Karpas-422 (cell line): ENCODE measurements at places on chromosomes 7 and 10.

DNA sequence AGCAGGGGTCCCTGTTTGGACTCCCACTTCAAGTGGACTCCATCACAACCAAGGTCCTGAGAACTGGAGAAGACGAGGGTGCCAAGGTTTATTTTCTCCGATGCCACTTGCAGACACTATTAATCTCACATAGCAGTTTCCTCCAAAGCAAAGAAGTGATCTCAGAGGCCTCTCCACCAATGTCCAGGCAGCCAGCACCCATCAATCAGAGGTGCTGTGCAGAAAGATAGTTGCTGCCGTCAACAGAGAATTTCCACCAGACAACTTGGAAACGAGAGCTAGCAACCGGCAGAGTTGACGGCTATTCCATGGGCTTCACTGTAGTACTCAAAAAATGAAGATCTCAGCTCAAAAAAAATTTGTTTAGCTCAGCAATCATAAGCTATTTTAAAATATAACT lies 438.6 kb upstream of the PFKP start:
- no peak for DNase-seq

GRCh38 chr7:106721816-106722785 lies 61.1 kb upstream of the CCDC71L start:
- DNase-seq: peak; percentile 46

GRCh38 chr10:62690703-62691102 lies 113.8 kb upstream of the ADO start:
- DNase-seq: peak; percentile 60

DNA sequence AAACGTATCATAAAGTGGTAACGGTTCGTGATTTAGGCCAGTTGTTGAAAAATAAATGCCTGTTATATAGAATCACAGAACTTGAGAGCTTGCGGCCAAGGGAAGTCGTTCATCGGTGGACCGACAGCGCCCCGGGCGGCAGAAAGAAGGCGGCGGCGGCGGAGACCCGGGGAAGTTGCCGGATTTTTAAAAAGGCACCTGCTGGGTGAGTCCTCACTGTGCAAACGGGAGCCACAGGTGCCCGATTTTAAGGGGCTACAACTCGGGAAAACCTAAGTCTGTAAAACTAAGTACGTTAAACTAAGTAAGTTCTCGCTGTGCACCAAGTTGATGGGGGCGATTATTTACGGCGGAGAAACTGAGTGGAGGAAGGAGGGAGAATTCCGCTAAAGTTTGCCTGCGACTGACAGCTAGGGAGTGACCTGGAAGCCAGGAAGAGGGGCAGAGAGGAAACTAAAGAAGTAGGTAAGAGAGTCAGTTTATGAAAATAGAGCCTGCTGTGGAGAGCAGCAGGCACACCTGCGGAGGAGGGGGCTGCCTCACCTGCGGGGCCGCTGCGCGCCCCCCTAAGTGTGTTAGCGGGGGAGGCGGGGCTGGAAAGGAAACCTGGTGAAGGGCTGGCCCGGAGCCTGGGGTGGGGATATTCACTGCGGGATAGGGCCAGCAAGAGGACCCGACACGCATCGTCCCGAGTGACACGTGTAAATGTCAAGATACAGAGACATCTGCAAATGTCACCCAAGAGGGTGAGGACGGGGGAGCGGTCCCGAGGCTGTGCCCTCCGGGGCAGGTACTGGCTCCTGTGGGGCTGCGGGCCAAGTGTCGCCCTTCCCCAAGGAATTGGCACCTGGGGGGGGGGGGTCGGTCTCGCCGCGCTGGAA lies 996 bp downstream of the ADAM12 start:
- no peak for DNase-seq

DNA sequence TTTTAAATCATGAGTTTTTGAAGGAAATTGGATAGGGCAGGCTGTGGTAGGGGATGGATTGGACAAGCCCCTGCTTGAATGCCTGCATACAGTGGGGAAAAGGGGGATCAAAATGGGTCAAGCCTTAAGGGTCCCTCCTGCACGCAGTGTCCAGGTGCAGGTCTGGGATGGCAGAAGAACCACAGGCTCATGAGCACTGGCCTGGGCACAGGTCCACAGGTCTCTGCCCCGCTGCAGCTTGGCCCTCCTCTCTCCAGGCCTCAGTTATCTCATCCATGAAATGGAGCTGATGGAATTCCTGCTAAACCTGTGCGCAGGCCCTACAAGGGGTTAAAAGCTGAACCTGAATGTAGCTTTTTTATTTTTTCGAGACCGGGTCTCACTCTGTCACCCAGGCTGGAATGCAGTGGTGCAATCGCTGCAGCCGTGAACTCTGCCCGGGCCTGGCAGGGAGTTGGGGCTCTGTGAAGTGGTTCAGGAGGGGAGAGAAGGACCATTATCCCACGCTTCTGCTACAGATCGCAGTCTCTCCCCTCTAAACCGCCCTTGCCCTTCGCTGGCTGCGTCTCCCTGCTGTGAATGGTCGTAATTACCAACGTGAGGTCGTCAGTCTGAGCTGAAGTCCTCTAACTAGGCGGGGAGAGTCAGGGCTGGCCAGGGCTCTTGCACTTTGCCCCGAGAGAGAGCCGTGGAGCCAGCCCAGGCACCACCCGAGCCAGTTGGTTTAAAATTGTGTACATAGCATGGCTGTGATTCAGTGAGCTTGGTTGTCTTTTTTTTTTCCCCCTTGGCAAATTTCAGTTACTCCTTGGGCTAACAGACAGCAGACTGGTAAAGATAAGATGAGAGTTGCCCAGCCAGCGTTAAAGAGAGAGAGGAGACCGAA lies 77.5 kb upstream of the GTF2I start:
- no peak for DNase-seq

GRCh38 chr10:16843252-16843870 lies 26.1 kb upstream of the RSU1 start:
- peak; percentile 88 for DNase-seq

GRCh38 chr7:44058759-44059218 lies 6.6 kb downstream of the PGAM2 start:
- DNase-seq: no peak

DNA sequence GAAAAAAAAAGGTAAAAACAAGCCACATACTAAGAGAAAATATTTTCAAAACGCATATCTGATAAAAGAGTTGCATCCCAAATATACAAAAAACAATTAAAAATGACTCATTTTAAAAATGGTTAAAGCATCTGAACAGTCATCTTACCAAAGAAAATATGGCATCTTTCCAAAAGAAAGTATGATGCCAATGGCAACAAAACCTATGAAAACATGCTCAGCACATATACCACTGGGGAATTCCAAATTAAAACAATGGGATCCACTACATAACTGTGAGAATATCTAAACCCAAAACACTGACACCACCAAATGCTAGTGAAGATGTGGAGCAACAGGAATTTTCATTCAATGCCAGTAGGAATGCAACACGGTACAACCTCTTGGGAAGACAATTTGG lies 39.3 kb downstream of the VSTM2A start:
- DNase-seq: no peak

- no peak for DNase-seq
These were observed 16.6 kb upstream of the FAS start for GRCh38 chr10:88974012-88974411.

- DNase-seq: no peak
These were observed 11.3 kb upstream of the DPYSL4 start for GRCh38 chr10:132175408-132175807.

DNA sequence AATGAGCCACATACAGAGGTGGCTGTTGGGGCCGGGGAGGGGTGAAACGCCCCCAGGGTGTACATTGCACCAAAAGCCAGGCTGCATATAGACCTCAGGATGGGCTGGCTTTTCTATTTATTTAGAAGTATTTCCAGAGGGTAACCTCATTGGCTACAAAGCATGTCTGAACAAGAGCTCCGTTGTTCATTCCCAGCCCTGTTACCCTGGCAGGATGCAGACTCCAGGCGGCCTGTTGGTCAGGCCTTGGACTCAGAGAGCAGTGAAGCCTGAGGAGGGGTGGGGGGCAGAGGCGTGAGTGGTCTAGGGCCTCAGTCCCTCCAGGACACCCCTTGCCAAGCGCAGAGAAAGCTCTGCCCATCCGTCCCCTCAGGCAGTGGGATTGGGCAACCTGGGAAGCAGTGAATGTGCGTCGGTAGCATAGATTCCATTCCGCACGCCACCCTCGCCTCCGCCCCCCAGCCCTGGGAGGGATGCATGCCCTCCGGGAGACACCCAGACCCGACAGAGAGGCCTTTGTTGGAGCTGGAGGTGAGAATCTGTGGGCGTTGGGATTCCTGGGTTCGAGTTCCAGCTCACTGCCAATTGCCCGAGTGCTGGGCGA lies 41.9 kb downstream of the TCF7L2 start:
- no peak for DNase-seq

DNA sequence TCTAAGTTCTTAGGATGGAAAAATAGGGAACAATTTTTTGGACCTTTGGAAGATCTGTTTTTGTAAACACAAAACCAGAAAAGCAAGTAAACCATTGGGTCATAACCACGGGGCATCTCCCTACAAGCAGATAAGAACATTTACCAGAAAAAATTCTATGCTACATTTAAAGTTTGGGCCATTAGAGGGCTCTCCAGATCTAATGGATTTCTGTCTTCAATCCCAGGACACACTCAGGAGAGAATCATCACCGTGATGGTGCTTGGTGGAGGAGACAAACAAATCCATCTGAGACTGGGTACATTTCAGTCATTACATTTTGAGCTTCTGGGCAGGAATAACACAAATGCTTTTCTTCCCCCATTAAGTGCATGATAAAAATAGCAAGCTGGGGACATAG lies 178.4 kb upstream of the TARP start:
- no peak for DNase-seq

DNA sequence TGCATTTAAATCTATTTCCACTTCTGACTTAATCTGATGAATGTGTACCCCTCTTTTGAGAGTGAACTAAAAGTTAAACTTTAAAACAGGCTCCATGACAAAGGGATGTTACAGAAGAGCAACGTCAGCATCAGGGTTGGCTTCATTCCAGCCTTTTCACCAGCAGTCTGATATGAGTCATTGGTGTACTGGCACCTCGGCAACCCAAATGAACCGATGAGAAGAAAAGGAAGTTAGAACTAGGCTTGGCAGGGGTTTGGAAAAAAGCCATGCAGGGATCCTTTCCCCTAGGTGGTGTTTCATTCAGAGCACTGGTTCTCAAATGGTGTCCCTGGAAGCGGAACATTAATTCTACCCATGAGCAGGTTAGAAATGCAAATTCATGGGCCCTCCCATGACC lies 53.6 kb downstream of the SEC61G start:
- no peak for DNase-seq

- DNase-seq: no peak
These were observed 61.5 kb downstream of the GDI2 start for GRCh38 chr10:5751601-5752253.

GRCh38 chr7:2354939-2355704 lies 495 bp downstream of the EIF3B start:
- DNase-seq: peak; percentile 71

GRCh38 chr10:59006511-59007306 lies 169.7 kb upstream of the PHYHIPL start:
- no peak for DNase-seq

- DNase-seq: no peak
These were observed 293.7 kb downstream of the BBS9 start for GRCh38 chr7:33422825-33423645.

- no peak for DNase-seq
These were observed 50.6 kb upstream of the AGBL3 start for GRCh38 chr7:134935701-134936100.

GRCh38 chr7:148838905-148839304 lies 45.2 kb downstream of the EZH2 start:
- no peak for DNase-seq

GRCh38 chr7:11642841-11643240 lies 189.2 kb downstream of the THSD7A start:
- DNase-seq: no peak

- no peak for DNase-seq
These were observed 120.3 kb upstream of the GLCCI1 start for GRCh38 chr7:7848246-7848645.
